ENCODE measurements at places on chromosomes 7 and 10. TPM values are rescaled to one million over a fixed set of nuclear protein-coding genes. Genes with fewer than 3 reads are reported as not detected.

The PHYHIPL gene
- total RNA-seq: not detected

The UPP1 gene
- total RNA-seq: 20.3 TPM

The HOGA1 gene
- total RNA-seq: 18.7 TPM

The CYP2C19 gene
- total RNA-seq: 0.11 TPM

The TMEM213 gene
- total RNA-seq: not detected

The AZGP1 gene
- 113 TPM for total RNA-seq

The MNX1 gene
- total RNA-seq: not detected

Data from Right ventricle myocardium superior (tissue), 1 donor.